ENCODE measurements at places on chromosomes 11 and 22. TPM values are rescaled to one million over a fixed set of nuclear protein-coding genes. Genes with fewer than 3 reads are reported as not detected.

CCDC89 gene
- polyA plus RNA-seq, result not detected

GRM5 gene
- polyA plus RNA-seq, result 11.8 TPM

OR5A1 gene
- not detected for polyA plus RNA-seq

GAL3ST1 gene
- polyA plus RNA-seq, result not detected

CST6 gene
- polyA plus RNA-seq, result not detected

FAR1 gene
- 91.2 TPM for polyA plus RNA-seq

PARVA gene
- 1.0 TPM for polyA plus RNA-seq

KIAA1671 gene
- polyA plus RNA-seq, result 3.0 TPM

APOL4 gene
- polyA plus RNA-seq, result not detected

RNF141 gene
- polyA plus RNA-seq, result 79.2 TPM

PAMR1 gene
- polyA plus RNA-seq, result 0.48 TPM

ACCS gene
- not detected for polyA plus RNA-seq

OR5AP2 gene
- polyA plus RNA-seq, result not detected

IFITM2 gene
- 2.3 TPM for polyA plus RNA-seq

B4GALNT4 gene
- 478 TPM for polyA plus RNA-seq

OR52A1 gene
- not detected for polyA plus RNA-seq

DSCAML1 gene
- 1.3 TPM for polyA plus RNA-seq

PISD gene
- 50.9 TPM for polyA plus RNA-seq

MIOX gene
- not detected for polyA plus RNA-seq

CRYBB3 gene
- not detected for polyA plus RNA-seq

DRD4 gene
- polyA plus RNA-seq, result not detected

WT1 gene
- polyA plus RNA-seq, result not detected

FZD4 gene
- 0.76 TPM for polyA plus RNA-seq

Measured in neural cell (in vitro differentiated cells).